NCI-H1092 treated with DMSO at 0.1 percent for 48 hours (cell line): ENCODE measurements at places on chromosomes 1 and 21.

DNA sequence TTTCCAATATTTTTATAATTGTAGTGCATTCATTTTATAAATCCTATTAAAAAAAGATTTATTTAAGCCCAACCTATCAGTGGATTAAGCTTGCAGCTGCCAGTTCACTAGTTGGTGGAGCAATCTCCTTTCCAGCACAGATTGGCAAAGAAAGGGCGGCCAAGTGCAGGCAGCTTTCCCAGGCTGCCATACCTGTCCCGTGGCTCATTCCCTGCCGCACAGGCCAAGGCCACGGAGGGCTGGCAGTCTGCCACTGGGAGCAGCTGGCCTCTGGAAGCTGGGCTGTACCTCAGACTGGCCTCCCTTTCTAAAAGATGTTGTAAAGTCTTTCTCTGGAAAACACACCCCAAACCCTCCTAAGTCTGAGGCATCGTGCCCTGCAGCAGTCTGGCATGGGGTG lies 74.2 kb downstream of the SIM2 start:
- peak; percentile 67 for DNase-seq

DNA sequence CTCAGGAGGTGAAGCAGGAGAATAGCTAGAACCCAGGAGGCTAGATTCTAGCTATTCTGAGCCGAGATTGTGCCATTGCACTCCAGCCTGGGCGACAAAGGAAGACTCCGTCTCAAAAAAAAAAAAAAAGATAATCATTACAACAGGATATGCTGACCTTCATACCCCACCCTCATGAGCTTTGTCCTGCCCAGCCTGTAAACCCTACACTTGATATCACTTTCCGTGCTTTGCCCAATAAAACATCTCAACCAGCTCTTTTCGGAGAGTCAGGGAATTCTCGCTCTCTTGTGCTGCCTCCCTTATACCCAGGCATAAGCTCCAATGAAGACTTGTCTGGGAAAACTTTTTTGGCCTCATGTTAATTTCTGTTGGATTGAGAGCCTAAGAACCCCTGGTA lies 1.5 kb upstream of the TRNAU1AP start:
- no peak for DNase-seq

GRCh38 chr1:41754540-41754939 lies 164.2 kb downstream of the HIVEP3 start:
- no peak for DNase-seq

DNA sequence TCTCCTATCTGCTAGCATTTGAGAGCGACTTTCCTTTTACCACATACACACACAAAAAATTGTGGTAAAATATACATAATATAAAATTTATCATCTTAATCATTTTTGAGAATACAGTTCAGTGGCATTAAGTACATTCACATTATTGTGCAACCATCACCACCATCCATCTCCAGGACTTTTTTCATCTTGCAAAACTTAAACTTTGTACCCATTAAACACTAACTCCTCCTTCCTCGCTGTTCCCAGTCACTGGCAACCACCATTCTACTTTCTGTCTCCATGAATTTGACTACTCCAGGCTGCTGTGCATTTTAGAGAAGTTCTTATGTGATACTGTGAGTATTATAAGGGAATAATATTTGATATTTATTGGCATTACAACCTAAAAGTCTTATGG lies 181.3 kb downstream of the C1orf21 start:
- no peak for DNase-seq

- no peak for DNase-seq
Observed at GRCh38 chr1:202162418-202163280, 2.2 kb upstream of the PTPN7 start.

- DNase-seq: no peak
Observed at GRCh38 chr21:28112511-28112910, 880.2 kb downstream of the LTN1 start.

GRCh38 chr1:163172596-163172995 lies 30.1 kb downstream of the RGS5 start:
- no peak for DNase-seq

- no peak for DNase-seq
Observed at GRCh38 chr1:222769181-222769580, 32.2 kb downstream of the FAM177B start.

DNA sequence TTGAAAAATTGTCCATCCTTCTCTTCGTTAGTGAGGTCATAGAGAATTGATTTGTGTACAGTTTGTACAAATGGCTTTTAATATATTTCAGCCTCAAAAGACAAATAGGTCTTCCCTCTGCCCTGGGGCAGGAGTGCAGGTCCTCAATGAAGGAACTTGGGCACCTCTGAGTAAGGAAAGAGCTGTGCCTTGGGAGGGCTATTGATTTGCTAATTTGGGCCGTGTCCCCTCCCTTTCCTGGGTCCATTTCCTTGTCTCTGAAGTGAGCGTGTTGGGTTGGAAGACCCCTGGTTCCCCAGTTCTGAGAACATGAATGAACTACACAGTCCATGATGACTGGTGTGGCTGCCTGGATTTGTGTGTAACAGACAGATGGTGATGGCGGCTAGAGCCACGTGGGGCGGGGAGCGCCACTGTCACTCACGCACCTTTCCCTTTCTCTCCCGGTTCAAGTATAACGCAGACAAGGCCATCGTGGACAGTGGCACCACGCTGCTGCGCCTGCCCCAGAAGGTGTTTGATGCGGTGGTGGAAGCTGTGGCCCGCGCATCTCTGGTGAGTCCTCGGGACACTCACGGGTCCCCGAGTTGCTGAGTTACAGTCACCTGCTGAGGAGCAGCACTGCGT lies 71.0 kb upstream of the FAM3B start:
- no peak for DNase-seq

DNA sequence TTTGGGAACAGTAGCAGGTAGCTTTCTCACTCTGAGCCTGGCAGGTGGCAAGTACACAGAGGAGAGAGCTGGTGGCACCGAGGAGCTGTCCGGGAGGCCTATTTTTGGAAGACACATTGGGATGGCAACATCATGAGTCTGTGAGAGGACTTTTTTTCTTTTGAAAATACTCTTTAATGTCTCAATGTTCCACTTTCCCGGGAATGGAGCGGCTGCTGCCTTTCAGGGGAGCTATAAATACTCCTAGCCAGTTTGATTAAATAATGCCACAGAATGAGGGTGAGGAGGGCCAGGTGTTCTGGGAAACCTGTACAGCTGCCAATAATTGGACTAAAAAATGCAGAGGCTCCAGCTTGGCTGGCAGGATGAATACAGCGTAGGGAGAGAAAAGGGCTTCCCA lies 93.3 kb upstream of the COG2 start:
- peak; percentile 96 for DNase-seq

DNA sequence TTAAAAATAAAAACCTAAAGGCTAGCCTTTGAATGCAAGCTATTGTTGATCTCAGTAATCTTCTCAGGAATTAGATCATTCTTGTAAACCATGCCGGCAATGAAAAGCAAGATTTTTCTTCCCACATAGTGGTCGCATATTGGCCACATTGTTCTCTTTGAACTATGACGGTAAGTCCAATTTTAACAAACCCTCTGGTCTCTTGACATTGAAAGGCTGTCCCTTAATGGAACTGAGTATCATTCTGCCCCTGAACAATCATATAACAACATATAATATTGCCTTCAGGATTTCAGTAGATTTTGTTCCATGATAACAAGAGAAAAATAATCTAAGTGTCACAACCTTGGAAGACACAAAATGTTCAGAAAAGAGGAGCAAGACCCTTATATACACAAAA lies 1.3 kb downstream of the TNNI3K start:
- DNase-seq: no peak

- no peak for DNase-seq
Observed at GRCh38 chr1:173639102-173639501, 4.0 kb downstream of the TEX50 start.

DNA sequence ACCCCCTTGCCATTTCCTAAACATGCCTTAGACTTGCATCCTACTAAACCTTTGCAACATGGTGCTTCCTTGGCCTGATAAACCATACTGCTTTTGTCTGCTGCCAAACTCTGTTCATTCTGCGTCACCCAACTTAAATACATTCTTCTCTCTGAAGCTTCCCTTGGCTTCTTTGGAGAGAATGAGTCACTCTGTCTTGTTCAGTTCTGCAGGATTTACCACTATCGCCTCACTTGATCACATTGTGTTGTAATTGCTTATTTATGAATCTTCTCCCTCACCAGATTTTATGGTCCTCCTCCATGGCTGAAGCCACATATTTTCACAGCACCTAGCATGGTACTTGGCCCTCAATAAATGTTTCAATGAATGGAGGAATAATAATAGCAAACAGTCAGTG lies 21.7 kb upstream of the TUT4 start:
- no peak for DNase-seq

DNA sequence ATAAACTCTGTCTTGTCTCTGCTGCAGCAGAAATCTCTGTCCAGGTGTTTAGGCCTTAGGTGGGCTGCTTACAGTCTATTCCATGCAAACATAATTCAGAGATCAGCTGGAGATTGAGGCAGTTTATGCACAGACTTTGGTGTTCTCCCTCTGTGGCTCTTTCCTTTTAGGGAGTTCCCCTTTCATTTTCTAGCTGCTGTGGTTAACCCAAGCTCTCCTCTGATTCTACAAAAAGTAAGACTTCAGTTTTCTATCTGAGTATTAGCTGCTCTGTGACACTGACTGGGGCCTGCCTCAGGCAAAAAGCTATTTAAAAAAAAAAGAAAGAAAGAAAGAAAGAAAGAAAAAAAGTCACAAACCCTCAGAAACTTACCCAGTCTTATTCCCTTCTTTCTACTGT lies 211.1 kb downstream of the CAMTA1 start:
- no peak for DNase-seq

- no peak for DNase-seq
Observed at GRCh38 chr1:201731142-201731541, 97.8 kb upstream of the IPO9 start.

- DNase-seq: peak; percentile 96
Observed at GRCh38 chr1:182702826-182703524, 18.6 kb upstream of the RGS8 start.

GRCh38 chr1:115910231-115910630 lies 66.1 kb upstream of the SLC22A15 start:
- DNase-seq: no peak

GRCh38 chr1:91428182-91428798 lies 23.7 kb upstream of the HFM1 start:
- peak; percentile 7 for DNase-seq
